CD4-positive, alpha-beta T cell treated with Interleukin-1 beta for 1 hour (primary cell): ENCODE measurements at places on chromosomes 2 and 18.

DNA sequence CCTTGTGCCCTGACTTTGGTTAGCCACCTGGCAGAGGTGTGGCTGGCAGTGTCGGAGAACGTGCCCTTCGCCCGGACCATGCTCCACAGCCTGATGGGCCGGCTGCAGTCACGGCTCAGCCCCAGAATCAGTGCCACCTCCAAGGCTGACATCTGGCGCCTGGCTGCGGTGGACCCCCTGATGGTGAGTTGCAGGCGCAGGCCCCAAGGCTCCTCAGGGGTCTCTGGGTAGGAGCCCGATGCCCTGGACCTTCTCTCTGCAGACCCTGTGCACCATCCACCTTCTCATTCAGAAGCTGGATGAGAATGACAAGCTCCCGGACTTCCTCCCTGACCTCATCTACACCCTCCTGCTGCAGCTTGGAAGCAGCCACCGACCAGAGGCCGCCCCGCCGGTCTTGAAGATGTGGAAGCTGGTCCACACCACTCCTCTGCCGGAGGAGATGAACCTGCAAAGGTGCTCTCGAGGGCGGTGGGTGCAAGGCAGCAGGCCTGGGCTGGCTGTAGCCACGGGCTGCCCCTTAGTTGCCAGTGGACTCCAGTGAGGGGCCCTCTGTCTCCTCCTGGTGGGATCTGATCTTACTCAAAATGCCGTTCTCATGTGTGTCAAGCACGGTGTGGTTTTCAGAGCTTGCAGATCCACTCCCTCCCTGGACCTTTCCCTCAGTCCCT is 32.1 kb downstream of the HJURP start:
- no peak for DNase-seq

DNA sequence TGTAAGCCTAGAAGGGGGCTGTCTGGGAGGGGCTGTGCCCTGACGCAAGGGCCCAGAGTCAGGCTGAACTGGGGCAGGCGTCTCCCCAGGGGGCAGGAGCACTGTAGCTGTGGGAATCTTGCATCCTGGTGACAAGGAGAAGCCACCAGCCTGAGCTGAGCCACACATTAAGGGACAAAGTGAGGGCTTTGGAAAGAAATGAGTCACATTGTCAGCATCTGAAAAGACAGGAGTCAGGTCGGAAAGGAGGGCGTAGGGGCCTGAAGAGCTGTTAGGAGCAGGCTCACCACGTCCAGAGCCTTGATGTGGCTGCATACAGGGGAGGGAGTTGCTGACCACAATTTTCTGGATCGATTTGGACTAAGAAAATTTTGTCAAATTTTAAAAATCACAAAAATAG is 298.6 kb downstream of the CYP26B1 start:
- DNase-seq: no peak

DNA sequence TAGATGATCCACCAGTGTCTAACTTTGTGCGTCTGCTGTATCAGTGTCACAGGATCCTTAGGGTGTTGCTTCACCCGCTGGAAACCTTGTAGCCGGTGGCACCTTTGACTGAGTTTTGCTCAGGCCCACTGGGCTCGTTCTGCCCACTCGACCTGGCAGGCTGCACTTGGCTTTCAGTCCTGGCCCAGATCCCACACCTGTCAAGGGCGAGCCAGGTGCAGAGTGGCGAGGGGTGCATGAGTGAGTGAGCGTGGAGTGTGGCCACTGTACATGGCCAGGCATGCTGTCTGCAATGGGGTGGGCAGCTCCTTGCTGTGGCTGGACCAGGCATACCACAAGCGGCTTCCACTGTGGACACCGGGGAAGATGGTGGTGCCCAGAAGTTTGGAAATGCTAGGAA is 179.0 kb downstream of the FAM210A start:
- DNase-seq: no peak

DNA sequence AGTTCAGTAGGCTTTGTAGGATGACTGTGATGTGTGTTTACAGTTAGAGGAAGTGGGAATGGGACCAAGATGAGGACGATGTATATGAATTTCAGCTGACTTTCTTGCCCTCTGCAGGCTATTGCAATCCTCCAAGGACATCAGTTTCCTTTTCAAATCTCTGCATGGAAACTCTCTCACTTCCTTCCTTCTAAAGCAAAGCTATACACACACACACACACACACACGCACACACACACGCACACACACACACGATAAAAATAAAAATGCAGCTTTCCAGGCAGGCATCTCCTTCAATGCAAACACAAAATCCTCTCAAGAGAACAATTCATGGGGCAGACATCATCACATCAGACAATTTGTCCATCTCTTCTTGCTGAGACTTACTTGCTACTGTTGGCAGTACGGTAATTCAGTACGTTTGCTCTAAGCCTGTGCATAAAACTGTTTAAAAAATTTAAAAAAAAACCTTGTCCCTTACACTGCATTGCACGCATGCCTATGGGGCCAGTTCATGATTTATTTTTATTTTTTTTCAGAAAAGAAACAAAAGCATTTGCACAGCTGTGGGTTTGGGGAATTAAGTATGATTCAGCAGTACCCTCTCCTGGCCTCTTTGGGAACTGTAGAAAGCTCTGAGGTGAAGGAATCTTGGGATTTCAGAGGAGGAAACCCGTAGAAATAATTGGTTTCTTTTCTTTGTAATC is 27.1 kb upstream of the ICOS start:
- DNase-seq: peak; percentile 46

GRCh38 chr2:48938231-48938630 is 182.7 kb upstream of the LHCGR start:
- no peak for DNase-seq

GRCh38 chr2:60510713-60511112 is 42.7 kb downstream of the BCL11A start:
- DNase-seq: no peak

DNA sequence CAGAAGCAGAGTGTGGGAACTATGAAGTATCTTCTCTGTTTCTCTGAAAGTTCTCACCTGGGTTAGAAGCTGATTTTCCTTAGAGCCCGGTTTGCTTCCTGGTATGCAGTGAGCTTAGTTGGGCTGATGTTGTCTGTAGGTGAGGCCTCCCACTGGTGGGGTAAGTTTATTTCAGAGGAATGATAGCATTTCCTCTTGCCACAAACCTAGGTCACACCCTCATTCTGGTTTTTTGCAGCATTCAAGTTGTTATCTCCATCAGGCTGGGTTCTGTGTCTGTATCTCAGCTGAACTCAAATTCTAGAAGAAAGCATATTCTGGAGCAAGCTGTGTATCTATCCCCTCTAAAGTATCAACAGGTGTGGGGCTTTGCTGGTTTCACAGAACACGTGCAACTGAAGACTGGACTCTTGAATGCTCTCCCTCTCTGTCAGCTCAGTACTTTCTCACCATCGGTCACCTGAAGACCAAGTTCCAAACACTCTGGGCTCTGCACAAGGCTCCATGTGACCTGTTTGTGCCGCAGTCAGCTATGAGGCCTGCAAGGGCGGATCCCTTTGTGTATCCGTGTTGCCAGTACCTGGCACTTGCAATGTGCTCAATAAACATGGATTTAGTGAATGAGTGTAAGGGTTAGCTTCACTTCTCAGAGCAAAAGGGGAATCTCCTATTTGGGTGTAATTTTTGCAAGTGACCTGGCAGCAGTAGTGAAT is 49.5 kb upstream of the MBOAT2 start:
- no peak for DNase-seq

DNA sequence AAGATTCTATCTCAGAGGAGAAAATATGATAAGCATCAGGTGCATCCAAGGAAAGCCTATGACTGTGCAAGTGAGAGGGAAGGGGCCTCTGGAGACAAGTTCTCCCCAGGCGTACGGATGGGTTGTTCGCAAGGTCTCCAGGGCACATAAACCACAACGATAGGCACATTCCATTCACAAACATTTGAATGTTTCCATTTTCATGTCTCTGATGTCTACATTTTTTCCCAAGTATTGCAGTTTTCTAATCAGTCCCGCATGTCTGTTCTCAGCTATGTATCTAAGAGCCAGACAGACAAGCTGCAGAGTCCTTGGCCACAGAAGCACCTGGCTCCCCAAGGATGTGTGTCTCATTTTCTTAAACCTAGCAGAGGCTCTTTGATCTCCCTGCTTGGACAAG is 28.0 kb downstream of the OSR1 start:
- DNase-seq: no peak

- DNase-seq: no peak
Observed at GRCh38 chr2:34105006-34105767, 506.1 kb upstream of the FAM98A start.

DNA sequence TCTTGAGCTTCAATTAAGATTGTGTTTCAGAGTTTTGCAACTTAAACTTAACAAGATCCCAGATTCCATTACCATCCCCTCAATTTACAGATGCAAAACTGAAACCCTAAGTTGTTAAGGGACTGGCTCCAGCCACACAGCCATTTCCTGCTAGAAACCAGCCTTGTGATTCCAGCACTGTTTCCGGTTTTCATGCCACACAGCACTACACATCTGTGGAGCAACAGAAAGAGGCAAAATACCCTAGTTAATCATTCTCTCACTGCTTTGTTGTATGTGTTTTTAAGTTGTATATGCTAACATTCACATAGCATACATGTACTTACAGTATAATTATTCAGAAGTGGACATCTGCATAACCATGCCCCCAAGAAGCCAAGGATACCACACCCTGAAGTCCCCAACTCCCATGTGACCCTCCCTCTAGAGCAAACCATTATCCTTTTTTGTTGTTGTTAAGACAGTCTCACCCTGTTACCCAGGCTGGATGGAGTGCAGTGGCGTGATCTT is 87.4 kb downstream of the MYO5B start:
- DNase-seq: no peak

DNA sequence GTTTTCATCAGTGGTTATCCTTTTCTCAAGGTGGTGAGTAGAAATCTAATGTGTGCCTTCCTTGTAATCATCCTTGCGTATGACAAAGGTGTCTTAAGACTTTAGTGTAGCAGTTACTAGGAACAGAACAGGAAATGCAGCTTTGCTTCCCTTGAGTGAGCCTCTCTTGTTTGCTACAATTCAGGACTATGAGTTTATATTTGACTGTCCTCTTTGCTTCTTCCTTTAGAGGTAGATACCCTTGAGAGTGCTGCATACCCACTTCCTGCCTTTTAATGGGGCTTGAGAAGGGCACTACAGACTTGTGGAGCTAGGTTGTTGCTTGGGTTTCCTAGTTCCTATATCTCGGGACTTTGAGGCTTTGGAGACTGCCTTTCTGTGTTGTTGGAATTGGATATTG is 3.8 kb downstream of the KCNJ13 start:
- no peak for DNase-seq

GRCh38 chr2:105590780-105591660 is 153.7 kb upstream of the NCK2 start:
- no peak for DNase-seq

GRCh38 chr2:206915121-206915520 is 24.2 kb upstream of the CPO start:
- DNase-seq: no peak

- no peak for DNase-seq
Observed at GRCh38 chr18:80009661-80010550, 21.5 kb upstream of the TXNL4A start.

DNA sequence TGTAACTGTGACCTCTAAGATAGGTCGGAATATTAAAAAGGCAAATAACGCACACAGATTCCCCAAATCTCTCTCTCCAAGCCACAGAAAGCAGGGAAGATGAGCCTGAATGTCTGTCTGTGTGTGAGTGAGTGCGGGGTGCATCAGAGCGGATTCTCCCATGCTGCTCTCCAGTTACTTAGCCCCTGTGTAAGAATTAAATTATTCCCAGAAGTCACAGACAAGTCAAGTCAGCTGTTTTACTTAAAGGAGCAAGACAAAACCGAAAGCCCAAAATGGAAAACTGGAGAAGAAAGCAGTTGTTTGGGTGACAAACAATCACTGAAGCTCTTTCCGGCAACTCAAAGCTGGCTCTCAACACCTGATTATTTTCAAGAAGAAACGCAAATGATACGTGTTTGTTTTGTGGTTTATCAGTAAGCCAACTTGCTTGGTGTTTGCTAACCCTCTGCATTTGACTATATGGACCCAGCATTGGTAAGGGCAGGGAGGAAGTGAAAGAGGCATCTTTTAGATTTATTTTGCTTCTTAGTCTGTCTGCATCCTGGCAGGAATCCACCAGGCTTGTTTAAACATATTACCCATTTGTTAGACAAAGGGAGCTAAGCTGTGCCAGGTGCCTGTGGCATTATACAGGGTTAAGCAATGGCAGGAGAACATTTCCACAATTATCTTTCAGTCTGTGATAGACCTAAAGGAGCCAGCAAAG is 121.5 kb upstream of the CREB1 start:
- no peak for DNase-seq

GRCh38 chr2:191061381-191061980 is 47.5 kb upstream of the STAT1 start:
- peak; percentile 45 for DNase-seq

- DNase-seq: no peak
Observed at GRCh38 chr2:18771212-18771611, 181.8 kb upstream of the NT5C1B start.

GRCh38 chr2:190947711-190948251 is 66.2 kb downstream of the STAT1 start:
- peak; percentile 37 for DNase-seq

DNA sequence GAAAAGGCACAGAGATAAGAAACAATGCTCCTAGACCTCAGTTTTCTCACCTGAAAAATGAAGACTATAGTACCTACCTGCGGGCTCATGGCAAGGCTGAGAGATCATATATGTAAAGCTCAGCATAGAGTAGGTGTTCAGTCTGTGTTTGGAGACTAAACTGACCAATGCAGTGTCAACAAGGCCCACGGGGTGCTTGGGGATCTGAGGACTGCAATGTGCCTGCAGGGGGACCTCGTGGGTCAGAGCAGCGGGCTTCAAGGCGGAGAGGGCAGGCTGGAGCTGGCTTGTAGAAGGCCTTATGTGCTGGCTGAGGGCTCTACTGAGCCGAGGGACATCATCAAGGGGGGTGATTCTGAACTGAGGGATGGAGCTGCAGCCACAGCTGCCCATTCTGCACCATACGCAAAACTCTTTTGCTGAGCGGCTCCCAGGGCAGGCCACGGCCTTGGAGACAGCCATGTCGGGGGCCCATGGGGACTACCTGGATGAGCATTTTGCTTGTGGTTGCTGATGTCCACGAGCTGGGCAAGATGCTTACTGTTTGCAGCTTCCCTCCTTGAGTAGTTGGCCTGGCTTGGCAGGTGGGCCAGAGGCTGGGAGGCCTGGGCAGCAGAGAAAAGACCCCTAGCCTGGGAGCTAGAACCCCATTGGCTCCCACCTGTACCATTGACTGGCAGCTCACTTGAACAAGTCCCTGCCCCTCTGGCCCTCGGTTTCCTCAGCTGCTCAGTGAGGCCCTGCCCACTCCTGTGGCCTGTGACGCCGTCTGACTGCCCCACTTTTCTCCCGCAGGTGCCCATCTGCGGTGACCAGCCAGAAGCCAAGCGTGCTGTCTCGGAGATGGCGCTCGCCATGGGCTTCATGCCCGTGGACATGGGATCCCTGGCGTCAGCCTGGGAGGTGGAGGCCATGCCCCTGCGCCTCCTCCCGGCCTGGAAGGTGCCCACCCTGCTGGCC is 23.5 kb downstream of the STEAP3 start:
- DNase-seq: no peak

GRCh38 chr2:219844401-219845091 is 217.1 kb downstream of the SLC4A3 start:
- no peak for DNase-seq
